ENCODE measurements at places on chromosomes 5 and 9.

DNA sequence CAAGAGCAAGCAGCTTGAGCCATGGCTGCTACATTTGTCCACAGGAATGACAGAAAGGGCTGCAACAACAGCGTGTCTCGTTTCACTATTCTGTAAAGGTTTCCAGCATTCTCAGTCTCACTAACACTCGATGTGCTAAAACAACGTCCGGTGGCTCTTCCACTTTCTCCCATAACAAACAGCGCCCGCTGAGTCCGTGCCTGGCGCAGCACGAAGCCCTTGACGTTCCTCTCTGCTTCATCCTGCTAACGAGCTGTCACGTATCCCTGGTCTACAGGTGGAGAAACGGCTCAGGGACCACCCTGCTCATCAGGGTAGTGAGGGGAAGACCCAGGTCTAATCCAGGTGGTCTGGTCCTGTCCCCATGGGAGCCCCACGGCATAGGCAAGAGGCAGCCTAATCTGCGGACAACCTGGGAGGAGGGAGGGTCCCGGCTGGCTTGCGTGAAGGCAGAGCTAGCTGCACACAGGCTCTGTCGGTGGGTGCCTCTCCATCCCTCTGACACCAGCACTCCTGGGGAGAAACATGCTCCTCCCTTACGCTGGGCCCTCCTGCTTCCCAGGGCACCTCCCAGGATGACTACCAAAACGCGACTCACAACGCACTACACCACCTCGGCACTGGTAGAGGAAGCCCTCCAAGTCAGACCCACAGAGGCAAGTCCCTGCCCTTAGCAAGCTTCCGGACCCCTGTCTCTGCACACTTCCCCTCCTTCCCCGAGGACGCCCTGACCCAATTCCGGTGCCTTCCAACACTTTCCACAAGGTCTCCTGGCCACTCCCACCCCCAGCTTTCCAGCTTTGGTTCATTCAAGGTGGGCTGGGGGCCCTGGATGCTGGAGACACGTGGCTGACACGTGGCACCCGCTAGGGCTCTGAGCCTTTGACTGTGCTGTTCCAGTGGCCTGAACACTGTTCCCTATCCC is 43.3 kb downstream of the VAV2 start:
- no peak for DNase-seq

GRCh38 chr9:93681269-93682154 is 105.1 kb downstream of the PHF2 start:
- DNase-seq, result no peak

DNA sequence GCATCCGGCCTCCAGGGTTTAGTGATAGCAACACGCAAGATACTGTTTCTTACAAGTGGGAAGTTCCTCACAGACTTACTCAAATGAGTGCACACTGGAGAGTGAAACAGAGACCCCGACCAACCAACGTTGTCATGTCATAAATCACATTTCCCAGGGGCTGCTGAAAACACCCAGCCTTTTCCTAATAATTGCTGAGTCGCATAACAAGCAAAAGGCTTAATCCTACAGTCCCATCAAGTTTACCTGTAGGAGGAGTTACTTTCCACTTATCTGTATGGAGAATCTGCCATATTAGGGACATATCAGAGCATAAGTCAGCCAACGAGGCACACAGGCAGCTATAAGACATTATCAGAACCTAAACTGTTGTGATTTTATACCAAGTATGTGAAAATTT is 156.4 kb upstream of the LHFPL2 start:
- DNase-seq, result no peak

DNA sequence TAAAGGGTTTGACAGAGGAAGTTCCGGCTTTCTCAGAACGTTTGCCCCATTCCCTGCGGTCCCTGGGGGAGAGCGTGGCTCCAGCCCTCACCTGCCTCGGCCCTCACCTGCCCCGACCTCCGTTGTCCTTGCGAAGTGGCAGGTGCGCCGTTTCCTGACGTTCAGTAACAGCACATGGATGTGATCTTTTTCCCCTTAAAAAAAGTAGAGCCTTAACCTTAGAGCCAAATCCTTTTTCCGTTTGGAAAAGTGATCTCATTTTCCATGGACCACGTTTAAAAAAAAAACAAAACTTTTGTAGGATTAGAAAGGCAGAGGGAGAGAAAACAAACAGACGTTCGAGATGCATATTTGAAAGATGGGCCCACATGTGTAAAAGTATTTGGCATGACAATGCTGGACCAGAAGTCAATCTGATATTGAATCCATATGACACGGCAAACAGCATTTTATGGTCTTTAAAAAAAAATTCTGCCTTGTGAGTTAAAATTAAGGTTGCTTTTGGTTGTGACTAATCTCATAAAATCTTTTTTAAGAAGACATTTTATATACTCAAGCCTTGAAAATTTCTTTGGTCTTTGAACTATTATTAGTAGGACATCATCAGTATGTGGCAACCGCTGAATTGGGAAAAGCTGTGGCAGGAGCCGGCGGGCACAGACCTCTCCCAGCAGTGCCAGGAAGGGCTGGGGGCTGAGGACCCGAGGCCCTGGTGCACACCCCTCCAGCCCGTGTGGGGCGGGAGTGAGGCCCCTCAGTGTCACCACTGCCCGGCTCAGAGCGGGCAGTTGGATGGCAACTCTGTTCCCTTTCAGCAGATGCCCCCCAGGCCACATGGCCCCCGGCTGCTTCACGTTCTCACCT is 42.5 kb upstream of the EXOC3 start:
- no peak for DNase-seq

DNA sequence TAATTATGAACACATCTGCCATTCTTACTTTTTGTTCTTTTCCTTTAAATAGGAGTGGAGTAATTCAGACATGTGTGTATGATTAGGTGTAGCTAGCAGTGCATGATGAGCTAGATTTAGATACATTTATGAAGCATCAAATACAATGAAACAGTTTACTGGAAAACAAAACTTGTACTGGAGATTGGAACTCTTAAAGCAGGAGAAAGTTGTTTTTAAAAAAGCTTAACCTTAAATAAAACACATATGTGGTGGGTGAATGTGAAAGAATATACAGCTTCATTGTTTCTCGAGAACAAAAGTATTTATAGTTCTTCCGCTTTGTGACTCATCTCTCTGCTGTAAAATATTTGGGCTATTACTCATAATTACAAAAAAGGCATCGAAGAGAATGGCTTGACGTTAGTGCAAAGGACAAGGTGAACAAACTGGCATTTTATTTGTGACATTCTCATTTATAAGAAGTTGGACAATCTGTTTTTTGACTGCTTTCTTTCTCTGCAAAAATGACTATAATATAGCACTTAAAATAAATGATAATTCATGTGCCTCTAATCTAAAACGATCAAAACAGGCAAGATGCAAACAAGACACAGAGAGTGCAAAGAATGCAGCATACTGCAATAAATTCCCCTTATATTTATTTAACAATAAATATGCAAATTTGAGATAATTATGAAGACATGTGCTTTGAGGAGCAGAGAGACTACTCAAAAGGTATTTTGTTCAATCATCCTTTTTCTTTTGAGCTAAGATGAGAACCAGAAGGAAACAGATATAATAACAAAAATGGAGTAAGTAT is 478.8 kb downstream of the CETN3 start:
- no peak for DNase-seq

DNA sequence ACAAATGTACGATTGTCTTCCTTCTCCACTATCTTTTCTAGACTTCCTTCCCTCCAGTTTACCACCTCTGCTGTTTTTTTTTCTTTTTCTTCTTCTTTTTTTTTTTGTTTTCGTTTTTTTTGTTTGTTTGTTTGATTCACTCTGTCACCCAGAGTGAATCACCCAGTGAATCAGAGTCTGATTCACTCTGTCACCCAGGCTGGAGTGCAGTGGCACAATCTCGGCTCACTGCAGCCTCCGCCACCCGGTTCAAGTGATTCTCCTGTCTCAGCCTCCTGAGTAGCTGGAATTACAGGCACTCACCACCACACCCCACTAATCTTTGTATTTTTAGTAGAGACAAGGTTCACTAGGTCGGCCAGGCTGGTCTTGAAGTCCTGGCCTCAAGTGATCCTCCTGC is 375.7 kb downstream of the NTRK2 start:
- no peak for DNase-seq

GRCh38 chr5:111280282-111280951 is 56.2 kb downstream of the CAMK4 start:
- no peak for DNase-seq

GRCh38 chr9:10144355-10144754 is 468.4 kb downstream of the PTPRD start:
- DNase-seq, result no peak

DNA sequence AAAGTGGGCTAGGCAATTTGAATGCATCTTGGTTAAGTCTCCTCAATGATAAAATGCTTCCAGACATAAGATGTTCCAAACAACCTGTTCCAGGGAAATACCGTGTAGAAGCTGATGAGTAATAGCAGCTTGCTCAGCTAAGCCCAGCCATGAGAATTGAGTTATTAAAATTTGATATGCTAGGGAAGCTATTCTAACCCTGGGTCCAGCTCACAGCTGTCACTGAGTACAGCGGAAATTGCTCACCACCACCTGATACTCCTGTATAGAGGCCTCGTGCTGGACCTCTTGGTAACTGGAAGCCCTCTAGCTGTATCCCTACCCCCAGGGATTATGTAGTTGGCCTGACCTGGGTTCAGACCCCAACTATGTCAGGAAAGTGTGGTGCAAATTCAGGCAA is 521.3 kb upstream of the TRPC7 start:
- no peak for DNase-seq

GRCh38 chr9:27712806-27713205 is 139.5 kb upstream of the C9orf72 start:
- no peak for DNase-seq

- no peak for DNase-seq
Measured at GRCh38 chr9:97280755-97281330, 26.6 kb upstream of the CCDC180 start.

DNA sequence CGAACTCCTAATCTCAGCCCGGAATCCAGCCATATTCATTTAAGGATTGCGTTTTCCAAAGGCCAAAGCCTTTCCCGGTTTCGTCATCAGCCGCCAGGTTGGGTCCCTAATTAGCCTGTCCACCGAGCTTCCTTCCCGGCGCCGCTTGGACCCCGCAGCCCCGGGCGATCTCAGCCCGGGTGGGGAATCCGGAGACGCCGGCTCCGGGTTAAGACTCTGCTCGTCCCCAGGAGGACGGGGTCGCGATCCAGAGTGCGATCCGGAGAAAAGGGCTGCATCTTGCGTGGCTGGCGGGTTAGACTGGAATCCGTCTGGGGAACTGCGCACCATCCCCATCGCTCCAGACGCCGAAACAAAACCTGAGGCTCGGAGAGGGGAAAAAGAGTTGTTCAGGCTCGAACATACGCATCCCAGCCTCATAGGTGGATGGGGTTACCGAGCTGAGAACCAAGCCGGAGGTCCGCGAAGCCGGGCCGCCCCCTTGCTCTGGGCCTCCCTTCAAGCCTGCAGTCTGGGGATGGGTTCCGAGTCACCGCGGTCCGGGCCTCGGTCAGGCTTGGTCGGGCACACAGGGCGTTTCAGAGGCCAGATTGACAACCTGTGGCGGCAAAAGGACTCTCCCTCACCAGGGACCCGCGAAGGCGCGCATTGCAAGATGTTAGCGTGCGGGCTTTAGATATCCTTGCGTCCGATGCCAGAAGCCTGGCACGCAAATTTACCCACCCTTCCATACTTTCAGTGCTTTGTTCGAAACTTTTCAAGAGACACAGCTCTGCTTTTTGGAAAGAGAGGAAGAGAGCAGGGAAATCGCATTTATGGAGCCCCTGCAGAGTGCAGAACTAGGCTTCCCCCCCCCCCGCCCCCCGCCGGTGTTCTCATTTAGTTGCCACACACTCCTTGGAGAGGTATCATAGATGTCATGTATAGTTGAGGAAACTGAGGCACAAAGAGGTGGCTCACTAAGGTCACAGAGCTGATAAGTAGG is 7.9 kb downstream of the MSX2 start:
- no peak for DNase-seq

GRCh38 chr5:175894793-175895192 is 23.4 kb downstream of the CPLX2 start:
- no peak for DNase-seq

- no peak for DNase-seq
Measured at GRCh38 chr5:93577854-93578812, 2.9 kb downstream of the NR2F1-AS1 start.

- no peak for DNase-seq
Measured at GRCh38 chr5:173456181-173456580, 128.0 kb upstream of the STC2 start.

DNA sequence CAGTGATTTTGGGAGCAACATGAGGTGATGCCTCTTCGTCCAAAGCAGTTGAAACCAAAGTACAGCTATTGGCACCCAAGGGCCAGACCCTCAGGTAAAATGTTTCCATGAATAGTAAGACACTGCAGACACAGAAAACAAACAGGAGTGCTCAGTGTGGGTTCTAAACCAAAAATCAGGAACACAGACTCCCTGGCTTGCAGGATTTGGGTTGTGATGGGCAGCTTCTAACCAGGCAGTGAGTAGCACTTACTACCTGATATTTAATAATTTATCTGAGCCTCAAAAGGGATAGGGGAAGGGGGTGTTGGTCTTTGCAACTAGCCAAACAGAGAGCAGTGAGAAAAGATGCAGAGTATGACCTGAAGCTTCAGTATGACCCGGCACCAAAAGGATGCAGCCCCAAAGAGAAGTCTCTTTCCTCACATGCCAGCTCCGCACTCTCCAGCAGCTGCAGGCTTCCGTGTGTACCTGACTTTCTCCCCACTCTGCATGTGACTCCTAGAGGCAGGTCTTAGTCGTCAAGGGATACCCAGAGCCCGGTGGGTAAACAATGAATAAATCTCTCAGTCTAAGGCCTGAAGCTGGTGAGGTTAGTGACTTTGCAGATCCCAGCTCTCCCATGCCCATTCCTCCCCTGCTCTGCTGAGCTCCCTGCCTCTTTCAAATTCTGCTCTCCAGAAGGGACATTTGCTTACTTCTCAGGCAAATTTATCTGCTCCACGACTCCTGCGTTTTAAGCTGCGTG is 105.4 kb upstream of the SPOCK1 start:
- no peak for DNase-seq

DNA sequence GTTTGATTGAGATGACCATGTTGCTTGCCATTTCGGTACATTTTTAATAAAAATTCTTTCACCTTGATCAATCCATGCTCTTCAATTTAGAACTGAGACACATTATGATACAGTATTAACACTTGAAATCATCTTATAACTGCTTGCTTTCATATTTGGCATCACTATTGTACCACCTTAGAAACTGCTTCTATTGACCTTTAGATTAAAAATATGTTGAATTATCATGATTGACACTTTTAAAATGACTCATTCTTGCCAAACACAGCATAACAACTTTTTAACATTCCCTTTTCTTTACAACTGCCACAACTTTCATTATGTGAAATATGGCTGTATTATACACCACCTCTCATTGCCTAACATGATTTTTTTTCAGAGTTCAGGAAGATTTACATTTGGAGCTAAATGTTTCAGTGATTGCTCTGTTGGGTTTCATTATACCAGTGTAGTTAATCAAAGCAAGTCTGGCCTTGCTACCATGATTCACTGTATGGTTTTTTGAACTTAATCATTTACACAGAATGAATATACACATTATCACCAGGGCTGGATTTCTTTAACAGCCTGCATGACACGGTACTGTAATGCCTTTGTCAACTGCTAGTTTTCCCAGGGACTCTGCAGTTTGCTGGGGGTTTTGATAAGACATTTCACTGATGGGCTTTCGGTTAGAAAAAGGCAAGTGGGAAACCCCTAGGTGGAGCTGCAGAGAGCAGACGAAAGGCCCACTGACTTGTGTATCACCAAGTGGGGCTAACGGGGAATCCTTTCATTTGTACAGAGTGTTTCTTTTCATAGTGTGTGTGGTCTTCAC is 93.6 kb upstream of the TLE4 start:
- DNase-seq, result no peak
